CD4-positive, alpha-beta T cell treated with Interleukin-17A for 4 hours (primary cell): ENCODE measurements at places on chromosomes 1 and 21.

GRCh38 chr1:13570924-13571323 lies 12.7 kb upstream of the PDPN start:
- DNase-seq, result no peak

DNA sequence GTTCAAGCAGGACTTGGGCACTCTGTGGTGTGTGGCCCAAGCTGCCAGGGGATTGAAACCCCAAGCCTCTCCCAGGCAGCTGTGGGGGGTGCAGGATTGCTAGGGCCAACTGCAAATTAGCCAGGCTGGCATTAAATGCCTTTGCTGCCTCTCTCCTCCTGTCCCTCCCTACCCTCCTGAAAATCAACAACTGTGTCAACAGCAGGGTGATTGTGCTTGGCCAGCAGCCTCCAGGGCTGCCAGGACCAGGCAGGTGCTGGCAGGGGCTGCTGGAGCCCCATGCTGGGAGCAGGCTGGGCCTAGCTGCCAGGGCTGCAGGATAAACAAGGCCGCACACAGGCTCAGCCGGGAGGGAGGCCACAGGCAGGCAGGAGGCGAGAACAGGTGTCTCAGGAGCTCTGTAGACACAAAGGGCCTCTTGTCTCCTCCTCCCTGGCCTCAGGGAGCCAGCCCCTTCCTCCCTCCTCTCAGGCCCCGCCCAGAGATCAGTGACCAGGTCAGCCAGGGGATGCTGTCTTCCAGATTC lies 11.4 kb downstream of the SOX13 start:
- no peak for DNase-seq

DNA sequence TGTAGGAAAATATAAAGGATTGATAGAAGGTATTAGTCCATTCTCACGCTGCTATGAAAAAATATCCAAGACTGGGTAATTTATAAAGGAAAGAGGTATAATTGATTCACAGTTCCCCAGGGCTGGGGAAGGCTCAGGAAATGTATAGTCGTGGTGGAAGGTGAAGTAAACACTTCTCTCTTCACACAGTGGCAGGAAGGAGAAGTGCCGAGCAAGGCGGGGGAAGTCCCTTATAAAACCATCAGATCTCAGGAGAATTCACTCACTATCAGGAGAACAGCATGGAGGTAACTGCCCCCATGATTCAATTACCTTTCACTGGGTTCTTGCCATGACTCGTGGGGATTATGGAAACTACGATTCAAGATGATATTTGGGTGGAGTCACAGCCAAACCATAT lies 1806.0 kb downstream of the MRPL39 start:
- no peak for DNase-seq

DNA sequence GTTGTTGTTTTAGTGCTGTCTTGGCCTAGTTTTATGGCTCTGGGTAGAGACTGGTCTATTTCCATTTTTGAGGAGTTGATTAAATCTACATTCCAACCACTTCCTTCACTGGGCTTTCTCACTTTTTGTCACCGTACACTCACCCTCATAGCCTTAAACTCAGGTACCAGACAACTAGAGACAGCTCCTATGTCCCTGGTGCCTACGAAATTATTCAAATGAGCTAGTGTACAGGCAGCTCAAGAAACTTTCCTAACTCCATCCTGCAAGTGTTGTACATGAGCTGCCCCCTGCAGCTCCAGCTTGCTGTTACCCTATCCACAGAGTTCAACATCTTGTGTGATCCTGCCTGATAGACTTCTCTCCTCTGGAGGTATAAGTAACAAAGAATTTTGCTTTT lies 704.8 kb upstream of the RGS18 start:
- DNase-seq, result no peak

GRCh38 chr21:21003701-21004100 lies 5.5 kb downstream of the NCAM2 start:
- no peak for DNase-seq

DNA sequence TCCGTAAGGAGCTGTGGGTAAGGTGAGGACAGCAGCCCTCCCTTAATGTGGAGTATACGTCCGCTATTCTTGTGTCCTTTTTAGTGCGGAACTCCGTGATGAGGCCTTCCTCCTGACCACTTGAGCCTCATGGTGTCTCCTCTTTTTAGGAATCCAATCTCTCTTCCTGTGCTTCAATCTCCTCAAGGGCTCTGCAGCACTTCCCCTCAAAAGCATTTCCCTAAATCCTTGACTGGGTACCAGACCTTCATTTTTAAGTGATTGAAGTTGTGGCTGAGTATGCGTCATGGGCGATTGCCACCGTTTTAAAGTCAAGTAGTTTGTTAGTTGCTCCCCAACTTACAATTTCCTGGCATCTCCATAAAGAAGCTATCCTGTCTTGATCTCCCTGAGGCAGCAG lies 62.8 kb downstream of the SAMSN1 start:
- DNase-seq, result no peak

DNA sequence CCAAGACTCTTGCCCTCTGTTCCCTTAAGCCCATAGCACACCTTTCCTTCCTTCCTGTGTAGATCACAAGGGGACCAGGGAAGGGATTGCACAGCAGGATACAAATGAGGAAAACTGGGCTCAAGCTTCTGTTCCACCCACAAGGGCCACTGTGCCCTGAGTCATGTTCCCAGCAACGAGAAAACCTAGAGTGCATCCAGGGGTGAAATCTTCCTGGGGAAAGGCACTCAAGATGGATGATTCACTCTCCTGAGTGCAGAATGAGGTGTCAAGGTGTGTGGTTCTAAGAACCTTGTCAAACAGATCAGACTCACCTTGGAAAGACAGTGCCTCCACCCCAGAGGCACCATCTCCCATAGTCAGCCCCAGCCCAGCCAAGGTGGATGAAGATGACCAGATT lies 40.7 kb upstream of the EYA3 start:
- no peak for DNase-seq

- DNase-seq, result no peak
These were observed 5.2 kb upstream of the HLX start for GRCh38 chr1:220873868-220874655.

DNA sequence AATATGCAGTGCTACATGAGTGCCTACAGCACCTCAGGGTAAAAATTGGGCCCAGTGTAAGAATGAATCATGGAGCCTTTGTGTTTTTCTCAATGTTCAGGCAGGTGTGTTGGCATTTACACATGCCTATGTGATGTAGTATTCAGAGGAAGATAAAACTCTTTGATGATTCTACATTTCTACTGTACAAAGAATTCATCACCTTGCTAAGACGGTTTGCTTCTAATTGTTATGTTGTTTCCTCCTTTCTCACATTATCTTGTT lies 867.3 kb downstream of the TTLL7 start:
- DNase-seq, result no peak

DNA sequence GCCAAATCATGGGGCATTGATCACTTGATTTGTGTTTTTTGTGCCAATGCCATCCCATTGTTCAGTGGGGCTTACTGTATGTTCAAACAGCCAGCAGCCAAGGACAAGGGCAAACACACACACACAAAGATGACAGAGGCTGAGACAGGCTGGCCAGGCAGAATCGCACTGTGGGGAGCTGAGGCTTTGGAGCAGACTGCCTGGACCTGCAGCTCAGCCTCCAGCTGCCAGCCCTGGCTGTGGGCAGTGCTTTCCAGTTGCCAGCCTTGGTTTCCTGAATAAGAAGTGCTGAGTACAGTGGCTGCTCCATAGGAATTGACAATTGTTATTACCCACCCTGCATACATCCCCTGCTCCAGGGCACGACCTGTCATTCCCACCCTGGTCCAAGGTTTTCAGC lies 16.9 kb upstream of the PCP4 start:
- DNase-seq, result no peak

- no peak for DNase-seq
These were observed 17.7 kb downstream of the NEXN start for GRCh38 chr1:77906019-77906545.

GRCh38 chr1:5725406-5725805 lies 266.8 kb downstream of the NPHP4 start:
- no peak for DNase-seq

- peak; percentile 7 for DNase-seq
These were observed 10.4 kb downstream of the BCAN start for GRCh38 chr1:156652131-156652991.

DNA sequence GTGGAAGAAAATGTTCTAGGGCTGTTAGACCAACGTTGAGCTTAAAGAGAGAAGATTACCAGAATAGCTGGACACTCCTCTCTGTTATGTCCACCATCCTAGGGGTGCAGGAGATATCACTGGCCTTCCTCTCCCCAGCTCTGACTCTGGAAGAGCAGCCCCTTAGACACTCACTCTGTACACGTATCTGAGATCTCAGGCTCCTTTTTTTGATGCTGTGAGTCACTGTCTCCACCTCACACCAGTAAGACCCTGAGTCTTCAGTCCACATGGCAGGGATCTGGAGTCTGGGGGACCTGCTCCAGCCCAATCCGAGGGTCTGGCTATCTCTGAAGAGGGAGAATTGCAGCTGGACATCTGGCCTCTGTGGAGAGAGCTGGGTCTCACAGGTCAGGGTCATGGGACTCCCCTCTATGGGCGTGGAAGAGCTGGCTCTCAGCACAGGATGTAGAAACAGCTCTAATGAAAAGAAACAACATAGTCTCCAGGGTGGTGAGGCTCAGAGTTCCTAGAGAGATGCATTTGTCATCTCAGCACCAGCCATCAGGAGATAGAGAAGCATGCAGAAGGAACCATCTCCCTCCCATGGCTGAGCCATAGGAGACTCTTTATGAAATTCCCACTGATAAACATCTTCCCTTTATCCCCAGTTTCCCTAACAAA lies 3.5 kb downstream of the FCRL3 start:
- no peak for DNase-seq

- peak; percentile 3 for DNase-seq
These were observed at the start of gene PLD5 for GRCh38 chr1:242524571-242525359. PLD5 (minus strand) TSS chr1:242524697.

- DNase-seq, result no peak
These were observed 39.0 kb upstream of the RWDD3 start for GRCh38 chr1:95195046-95195445.

- no peak for DNase-seq
These were observed 2.5 kb downstream of the RASAL2 start for GRCh38 chr1:178096421-178096820.

DNA sequence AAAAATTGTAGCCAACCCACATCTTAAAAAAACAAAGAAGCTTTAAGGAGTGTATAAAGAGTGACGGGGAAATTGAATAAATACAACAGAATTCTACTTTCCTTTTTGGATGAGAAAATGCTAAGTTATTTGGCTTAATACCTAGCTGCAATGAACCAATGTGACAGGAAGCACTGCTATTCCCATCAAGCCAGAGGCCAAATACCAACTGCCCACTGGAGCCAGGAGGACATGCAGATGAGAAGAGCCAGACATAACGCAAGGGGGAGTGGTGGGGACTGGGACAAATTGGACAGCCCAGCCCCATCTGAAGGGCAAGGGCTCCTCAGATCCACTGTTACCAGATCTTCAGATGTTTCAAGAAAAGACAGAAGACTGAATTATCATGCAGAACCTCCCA lies 25.7 kb downstream of the DNAJC11 start:
- no peak for DNase-seq

- no peak for DNase-seq
These were observed 80.1 kb upstream of the CD55 start for GRCh38 chr1:207241164-207241934.

DNA sequence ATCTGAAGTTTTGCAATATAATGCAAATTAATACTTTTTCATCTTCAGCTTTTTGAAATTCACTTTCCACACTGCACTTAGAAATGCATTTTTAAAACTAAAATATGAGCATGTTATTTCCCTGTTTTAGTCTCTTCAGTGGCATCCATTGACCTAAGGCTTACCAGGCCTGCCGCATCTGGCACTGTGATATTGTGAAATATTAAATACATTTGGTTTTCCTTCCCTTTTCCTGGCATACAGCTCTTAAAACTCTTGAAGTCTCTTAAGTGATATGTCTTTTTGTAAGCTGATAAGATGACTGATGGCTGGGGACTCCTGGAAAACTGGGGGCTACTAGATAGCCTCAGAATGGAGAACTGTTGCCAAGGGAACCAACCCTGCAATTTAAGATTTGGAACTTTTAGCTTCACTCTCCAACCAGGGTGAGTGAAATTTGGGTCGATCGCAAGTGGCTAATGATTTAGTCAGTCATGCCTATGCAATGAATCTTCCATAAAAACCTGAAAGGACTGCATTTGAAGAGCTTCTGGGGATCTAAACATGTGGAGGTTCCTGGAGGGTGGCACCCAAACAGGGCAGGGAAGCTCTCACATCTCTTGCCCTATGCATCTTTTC lies 75.5 kb upstream of the PDC start:
- no peak for DNase-seq

DNA sequence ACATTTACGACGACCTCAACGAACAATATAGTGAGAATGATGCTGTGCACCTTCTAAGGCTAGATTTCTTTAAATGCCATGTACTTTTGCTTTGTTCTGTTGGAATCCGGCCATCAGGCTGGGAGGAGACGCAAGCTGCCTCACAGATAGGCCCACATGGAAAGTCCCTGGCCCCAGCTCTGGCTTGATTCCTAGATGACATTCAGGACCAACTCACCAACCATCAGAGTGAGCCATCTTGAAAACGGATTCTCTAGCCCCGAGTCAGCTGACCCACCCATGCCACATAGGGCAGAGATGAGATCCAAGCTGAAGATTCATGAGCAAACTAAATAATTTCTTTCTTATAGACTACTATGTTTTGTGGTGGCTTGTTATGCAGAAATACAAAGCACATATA lies 164.4 kb downstream of the ZNF281 start:
- DNase-seq, result no peak

- no peak for DNase-seq
These were observed 58.0 kb upstream of the PRMT6 start for GRCh38 chr1:106998431-106999002.

- no peak for DNase-seq
These were observed 383.5 kb downstream of the OMA1 start for GRCh38 chr1:58162952-58163550.

- DNase-seq, result no peak
These were observed 65.9 kb upstream of the TIAM1 start for GRCh38 chr21:31409831-31410487.

DNA sequence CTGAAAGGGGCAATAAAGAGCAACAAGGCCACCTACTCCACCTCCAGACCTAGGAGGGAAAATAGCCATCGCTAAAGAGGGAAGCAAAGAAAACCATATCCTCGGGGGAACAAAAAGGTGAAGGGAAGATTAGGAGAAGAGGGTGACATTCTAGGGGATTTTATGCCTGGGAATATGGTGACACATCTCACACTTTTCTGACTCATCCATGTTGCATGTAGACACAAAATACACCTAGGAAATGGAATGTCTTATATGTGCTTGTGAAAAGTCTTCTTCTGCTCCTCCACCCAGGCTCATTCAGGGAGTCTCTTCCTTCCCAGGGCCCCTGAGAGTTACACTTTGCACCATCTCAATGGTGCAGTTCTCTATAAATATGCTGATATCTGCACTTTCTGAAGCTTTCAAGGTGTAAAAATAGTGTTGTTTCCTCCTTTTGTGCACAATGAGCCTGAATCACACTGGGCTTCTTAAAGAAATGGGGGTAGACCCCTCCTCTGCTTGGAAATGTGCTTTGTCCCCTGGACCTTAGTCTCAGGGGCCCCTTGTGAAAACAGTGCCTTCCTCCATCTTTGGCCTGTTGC lies 195.9 kb downstream of the CYYR1 start:
- DNase-seq, result no peak

- DNase-seq, result no peak
These were observed 533 bp upstream of the RGL1 start for GRCh38 chr1:183804387-183804786.
